Karpas-422 (cell line): ENCODE measurements at places on chromosomes 2 and 18.

DNA sequence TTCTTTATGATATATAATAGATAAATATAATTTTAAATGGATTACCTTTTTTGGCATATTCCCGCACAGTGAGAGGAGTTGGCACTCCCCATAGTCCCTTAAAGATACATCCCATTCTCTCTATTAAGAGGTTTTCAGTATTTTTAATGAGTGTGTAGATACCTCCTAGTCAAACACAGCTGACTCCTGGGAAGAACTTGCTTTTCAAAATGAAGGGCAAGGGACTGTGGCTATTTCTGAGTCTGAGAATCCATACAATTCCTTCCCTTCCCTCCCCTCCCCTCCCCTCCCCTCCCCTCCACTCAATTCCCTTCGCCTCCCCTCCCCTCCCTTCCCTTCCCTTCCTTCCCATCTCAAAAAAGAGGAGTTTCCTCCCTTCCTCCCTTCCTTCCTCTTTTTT lies 93.5 kb downstream of the PRPF40A start:
- H3K27me3 ChIP-seq, result no peaks in the 10 kb centered on the region
- H3K36me3 ChIP-seq, result no peaks in the 10 kb centered on the region
- no peak overlapping the region for H3K27ac ChIP-seq
- no peak overlapping the region for H3K4me3 ChIP-seq
- no peaks in the 10 kb centered on the region for H3K4me1 ChIP-seq

DNA sequence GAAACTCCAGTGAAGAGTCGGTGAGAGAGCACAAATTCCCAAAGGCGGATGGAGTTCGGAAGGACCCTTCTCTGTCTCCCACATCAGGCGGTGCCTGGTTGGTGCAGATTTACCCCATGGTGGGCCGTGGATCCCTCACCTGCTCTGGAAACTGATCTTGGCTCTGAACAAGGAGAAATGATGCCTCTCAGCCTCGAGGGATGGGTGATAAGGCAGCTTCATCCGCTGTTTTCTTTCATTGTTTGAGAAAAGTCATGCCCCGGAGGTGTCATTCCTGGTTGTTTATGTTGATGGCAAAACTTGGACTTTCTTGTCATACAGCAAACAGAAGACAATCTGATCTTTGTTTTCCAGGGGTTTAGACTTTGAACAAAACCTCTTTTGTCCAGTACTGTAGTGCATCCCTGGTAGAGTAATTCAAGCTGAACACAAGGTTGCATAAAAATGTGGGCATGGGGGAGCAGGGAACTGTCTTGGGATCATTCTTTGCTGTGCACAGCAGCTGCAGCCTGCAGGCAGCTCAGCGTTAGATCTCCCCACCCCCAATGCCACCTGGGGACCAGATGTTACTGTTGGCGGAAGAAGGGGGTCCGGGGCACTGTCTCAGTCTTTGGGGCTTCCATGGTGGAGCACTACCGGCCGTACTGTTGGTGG lies 81.3 kb downstream of the NFATC1 start:
- no peak overlapping the region for H3K4me3 ChIP-seq
- peaks cover 9% of the 10 kb centered on the region; the same call in 1 of the 2 replicates for H3K36me3 ChIP-seq
- DNase-seq, result no peak
- no peaks in the 10 kb centered on the region for H3K27me3 ChIP-seq
- H3K27ac ChIP-seq, result no peak overlapping the region

GRCh38 chr18:36527740-36528455 lies 230.4 kb downstream of the FHOD3 start:
- no peak overlapping the region for H3K4me3 ChIP-seq
- DNase-seq, result no peak
- no peaks in the 10 kb centered on the region for H3K36me3 ChIP-seq
- no peaks in the 10 kb centered on the region for H3K4me1 ChIP-seq
- no peak overlapping the region for H3K27ac ChIP-seq

- no peak overlapping the region for H3K27ac ChIP-seq
- DNase-seq, result no peak
- no peaks in the 10 kb centered on the region for H3K4me1 ChIP-seq
Observed at GRCh38 chr2:169743549-169743948, 9.9 kb downstream of the KLHL23 start.

GRCh38 chr2:140440815-140441214 lies 1660.6 kb upstream of the NXPH2 start:
- no peaks in the 10 kb centered on the region for H3K4me1 ChIP-seq
- no peak overlapping the region for H3K4me3 ChIP-seq
- H3K27me3 ChIP-seq, result no peaks in the 10 kb centered on the region
- H3K36me3 ChIP-seq, result no peaks in the 10 kb centered on the region
- H3K27ac ChIP-seq, result no peak overlapping the region

GRCh38 chr2:105841551-105841950 lies 96.8 kb downstream of the NCK2 start:
- DNase-seq, result no peak
- H3K4me3 ChIP-seq, result no peak overlapping the region
- H3K4me1 ChIP-seq, result no peaks in the 10 kb centered on the region
- no peaks in the 10 kb centered on the region for H3K36me3 ChIP-seq

DNA sequence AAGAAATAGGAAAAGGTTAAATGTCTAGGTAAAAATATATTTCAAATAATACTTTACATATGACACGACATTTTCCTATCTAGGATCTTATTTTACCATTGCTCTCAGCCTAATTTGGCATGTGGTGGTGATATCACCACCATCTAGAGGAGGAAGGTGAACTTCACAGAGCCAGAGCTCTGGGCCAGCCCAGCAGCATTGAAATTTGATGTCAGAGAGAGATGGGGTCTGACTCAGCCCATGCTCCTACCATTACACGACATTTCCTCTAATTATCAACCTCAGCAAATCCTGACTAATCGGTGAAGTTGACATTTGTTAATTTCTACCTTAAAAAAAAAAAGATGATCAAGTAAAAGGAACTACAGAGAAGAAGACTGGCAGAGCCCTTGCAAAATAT lies 42.3 kb downstream of the LRRTM4 start:
- H3K4me3 ChIP-seq, result no peak overlapping the region
- no peaks in the 10 kb centered on the region for H3K36me3 ChIP-seq
- H3K27me3 ChIP-seq, result no peaks in the 10 kb centered on the region
- no peaks in the 10 kb centered on the region for H3K4me1 ChIP-seq
- no peak for DNase-seq

GRCh38 chr2:157431176-157431575 lies 12.7 kb downstream of the CYTIP start:
- peaks cover 42% of the 10 kb centered on the region for H3K4me1 ChIP-seq
- peaks cover 84% of the 10 kb centered on the region for H3K36me3 ChIP-seq
- no peak overlapping the region for H3K4me3 ChIP-seq
- no peak for DNase-seq
- no peak overlapping the region for H3K27ac ChIP-seq
